ENCODE measurements at places on chromosomes 11 and 22.

GRCh38 chr22:34847072-34847471 is 218.9 kb upstream of the ISX start:
- DNase-seq, result no peak

- no peak for DNase-seq
Measured at GRCh38 chr11:121452609-121453150, at the start of gene SORL1-AS1. TSS of gene SORL1-AS1 (minus strand) at chr11:121452967.

- no peak for DNase-seq
Measured at GRCh38 chr11:72606748-72607468, 67.3 kb downstream of the PDE2A start.

GRCh38 chr11:65952052-65952521 is 6.8 kb downstream of the TSGA10IP start:
- DNase-seq, result no peak

DNA sequence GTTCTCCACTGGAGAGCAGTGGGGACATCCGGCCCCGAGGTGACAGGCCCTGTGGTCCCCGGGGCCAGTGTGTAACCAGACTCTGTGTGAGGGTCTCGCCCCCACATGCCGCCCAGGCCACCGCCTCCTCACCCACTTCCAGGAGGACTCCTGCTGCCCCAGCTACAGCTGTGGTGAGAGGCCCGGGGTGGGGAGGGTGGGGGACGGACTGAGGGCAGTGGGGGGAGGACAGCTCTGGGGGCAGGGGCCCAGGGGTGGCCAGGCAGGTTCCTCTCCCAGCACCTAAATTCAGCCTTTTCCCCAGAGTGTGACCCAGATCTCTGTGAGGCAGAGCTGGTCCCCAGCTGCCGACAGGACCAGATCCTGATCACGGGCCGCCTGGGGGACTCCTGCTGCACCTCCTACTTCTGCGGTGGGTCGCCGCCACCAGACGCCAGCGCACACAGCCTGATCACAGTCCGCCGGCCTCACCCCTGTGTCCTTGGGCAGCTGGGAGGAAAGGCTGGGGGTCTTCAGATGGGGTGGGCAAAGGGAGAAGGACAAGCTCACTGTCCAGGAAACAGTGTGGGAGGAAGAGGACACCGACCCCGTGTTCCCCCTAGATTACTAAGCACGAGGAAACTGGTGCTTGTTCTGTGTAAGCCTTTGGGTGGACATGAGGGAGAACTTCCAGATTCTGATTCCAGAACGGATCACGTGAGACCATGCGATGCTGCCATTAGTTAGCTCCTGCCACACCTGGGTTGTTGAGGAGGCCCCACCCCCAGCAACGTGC is 84.4 kb upstream of the MYOD1 start:
- no peak for DNase-seq

GRCh38 chr22:37281646-37282384 is 493 bp upstream of the CYTH4 start:
- no peak for DNase-seq

DNA sequence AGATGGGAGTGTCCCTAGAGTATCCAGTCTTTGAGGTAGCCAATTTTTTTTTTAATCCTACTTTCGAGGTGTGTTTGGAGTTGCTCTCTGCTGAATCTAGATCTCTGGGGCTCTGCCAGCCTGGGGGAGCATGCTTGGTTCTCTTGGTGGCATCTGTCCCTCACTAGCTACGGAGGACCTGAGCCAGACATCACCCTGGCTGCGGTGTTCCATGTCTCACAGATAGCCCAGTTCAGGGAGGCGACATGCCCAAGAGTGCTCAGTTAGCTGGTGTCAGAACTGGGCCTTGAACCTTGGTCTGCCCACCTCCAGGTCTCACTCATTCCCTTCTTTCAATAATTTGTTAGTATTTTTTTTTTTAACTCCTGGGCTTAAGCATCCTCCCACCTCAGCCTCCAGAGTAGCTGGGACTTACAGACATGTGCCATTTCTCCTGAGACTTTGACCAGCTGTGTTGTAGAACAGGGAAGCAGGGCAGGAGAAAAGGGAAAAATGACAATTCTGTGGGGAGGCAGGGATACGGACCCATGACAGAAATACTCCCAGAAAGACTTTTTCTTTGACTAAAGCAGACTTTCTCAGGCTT is 621 bp downstream of the HMOX1 start:
- no peak for DNase-seq

GRCh38 chr11:96160732-96161306 is 182.2 kb downstream of the MAML2 start:
- DNase-seq, result no peak

DNA sequence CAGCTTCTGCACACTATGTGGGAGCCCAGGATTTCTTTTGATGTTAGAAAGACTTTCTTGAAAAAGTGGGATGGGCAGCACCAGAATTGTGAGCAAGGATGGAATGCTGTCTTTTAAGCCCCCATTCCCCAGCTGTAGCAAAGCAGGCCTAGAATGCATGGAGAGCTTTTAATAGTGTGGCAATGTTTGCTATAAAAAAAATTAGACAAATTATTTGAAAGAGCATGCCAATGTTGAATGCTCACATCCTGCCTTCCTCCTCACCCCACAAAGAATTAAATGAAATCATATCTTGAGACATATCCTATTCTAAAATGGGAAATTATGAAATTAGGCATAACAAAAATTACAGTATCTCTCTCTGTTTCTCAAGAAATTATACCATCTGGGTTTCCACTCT is 154.7 kb downstream of the C11orf91 start:
- no peak for DNase-seq

- DNase-seq, result no peak
Measured at GRCh38 chr11:764322-765024, 12.8 kb downstream of the GATD1 start.

DNA sequence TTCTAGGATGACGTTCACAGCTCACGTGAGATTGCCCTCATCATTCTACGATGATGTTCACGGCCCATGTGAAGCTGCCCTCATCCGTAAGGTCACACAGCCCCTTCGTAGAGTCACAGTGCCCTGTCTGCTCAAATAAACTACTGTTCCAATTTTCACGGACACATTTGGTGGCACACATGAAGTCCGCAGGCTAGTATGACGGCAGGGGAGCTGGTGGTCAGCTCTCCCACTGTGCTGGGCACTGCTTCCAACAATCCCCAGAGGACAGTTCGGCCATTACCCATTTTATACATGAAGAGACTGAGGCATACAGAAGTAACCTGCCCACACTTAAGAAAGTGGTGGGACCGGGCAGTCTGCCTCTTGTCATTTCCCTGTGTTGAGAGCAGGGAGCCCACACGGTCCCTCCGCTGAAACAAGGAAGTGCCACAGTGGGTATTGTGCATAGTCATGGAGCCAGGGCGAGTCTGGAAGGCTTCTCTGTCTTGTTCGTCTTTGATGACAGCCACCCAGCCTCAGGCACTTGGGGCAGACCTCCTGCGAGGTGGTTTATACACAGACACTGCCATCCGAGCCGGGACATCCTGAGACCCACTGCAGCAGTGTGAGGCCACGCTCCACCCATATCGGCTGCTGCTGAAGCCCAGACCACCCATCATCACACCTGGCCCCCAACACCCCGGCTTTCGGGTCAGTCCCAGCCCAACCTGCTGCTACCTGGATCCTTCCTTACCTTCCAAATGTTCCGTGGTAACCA is 114.3 kb downstream of the PHF21B start:
- DNase-seq, result no peak

DNA sequence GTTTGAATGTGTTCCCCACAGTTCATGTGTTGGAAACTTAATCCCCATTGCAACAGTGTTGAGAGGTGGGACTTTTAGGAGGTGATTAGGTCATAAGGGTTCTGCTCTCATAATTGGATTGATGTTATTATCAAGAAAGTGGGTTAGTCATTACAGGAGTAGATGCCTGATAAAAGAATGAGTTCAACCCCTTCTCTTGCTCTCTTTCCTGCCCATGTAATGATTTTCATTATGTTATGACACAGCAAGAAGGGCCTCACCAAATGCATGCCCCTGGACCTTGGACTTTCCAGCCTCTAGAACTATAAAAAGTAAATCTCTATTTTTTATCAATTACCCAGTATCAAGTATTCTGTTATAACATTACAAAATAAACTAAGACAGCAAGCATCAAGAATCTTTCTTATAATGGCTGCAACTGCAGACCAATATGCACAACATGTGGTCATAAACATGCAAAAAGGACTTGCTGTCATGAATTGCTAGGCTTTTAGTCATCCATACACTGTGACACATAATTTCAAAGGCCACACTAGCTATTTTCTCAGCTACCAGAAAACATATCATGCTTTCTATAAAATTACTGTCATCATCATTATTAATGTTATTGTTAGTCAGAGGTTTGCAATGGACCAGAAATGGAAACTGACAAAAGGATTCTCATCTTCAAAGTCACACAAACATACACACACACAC is 99.9 kb upstream of the GUCY1A2 start:
- DNase-seq, result no peak

- DNase-seq, result peak; percentile 17
Measured at GRCh38 chr22:21982338-21982965, at the start of gene TOP3B. TSS of gene TOP3B (minus strand) at chr22:21982787. CDS start at chr22:21975709, 7,078 bp downstream.

GRCh38 chr11:95849087-95849825 is 59.0 kb downstream of the CEP57 start:
- DNase-seq, result no peak

DNA sequence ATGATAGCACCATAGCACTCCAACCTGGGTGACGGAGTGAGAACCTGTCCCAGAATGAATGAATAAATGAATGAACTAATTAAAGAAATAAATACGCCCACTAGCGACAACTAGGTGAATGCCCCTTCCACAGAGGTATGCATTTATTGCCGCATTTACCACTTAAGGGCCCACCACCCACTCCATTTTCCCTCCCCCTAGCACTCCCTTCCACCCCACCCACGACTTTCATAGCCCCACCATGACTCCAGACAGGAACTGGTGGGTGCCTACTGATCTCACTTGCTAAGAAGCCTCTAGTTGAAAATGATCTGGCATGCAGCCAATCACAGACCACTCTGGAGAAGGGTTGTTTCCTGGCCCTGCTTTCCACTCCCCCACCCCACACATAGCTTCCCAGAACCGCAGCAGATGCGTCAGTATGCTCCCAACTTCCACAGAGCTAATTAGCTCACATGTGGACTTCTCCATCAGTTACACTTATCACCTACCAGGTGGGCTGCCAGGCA is 167.6 kb downstream of the WT1 start:
- no peak for DNase-seq

- DNase-seq, result no peak
Measured at GRCh38 chr22:44393066-44393465, 80.3 kb upstream of the SHISAL1 start.

GRCh38 chr22:37294747-37295146 is 12.4 kb downstream of the CYTH4 start:
- DNase-seq, result no peak

DNA sequence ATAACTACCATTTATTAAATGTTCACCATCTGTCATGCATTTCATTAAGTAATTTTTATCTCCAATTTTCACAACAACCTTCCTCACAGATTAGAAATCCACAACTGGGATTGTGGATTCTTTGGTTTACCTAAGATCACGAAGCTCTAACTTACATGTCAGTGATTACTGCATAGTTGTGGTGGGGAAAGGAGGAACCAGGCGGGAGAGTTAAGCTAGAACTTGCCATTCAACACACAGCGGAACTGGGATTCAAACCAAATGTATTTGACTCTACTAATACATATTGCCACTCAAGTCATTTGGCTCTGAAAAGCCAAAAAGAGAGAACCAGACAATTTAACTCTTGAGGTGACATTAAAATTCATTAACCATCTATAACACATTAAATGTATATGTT is 10.4 kb upstream of the LAYN start:
- DNase-seq, result no peak

GRCh38 chr22:31102441-31103081 is 4.8 kb downstream of the SELENOM start:
- peak; percentile 89 for DNase-seq

DNA sequence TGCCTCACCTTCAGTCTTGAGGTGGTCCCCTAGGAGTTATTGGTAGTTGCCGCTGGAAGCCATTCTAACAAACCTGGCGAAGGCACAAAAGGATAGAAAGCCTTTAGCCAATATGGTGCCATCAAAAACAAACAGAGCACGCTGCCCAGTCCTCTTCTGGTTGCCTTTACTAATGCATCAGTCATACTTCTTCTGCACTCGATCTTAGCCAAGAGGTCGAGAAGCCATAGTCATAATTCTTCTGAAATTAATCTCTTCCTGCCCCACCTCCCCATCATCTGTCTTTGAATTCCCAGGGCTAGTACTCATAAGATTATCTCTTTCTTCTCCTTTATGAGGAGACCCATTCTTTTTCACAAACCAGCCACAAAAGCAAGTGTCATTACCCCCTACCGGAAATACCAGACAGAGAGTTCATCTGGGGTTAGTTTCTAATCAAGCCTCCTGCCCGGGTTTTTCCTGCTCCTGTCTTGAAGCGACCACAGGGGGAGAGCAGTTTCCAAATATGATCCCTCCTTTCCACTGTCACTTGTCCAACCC is 21.4 kb upstream of the EHF start:
- DNase-seq, result peak; percentile 67

- DNase-seq, result peak; percentile 2
Measured at GRCh38 chr22:40414311-40414710, 43.9 kb downstream of the SGSM3 start.

GRCh38 chr11:6640985-6641701 is 14.5 kb downstream of the DCHS1 start:
- DNase-seq, result no peak

DNA sequence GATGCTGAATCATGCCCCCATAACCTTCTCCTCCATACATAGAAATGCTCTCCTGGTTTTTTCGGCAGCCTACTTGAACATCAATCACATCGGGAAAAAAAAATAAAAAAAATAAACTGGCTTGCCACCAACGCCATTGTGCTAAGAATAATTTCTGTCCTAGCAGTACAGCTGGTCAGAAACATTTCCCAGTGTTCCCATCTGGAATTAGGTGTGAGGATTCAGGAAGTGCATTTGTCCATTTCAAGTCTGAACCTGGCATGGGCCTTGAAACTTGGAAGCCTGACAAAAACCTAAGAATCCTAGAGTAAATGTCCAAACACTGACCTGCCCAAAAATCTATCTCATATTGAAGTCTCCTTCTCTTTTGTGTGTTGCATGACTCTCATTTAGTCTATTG is 16.6 kb upstream of the NAV2 start:
- DNase-seq, result no peak

GRCh38 chr11:18696638-18697225 is 1.8 kb upstream of the TMEM86A start:
- DNase-seq, result no peak

GRCh38 chr11:28139841-28140415 is 31.7 kb downstream of the METTL15 start:
- no peak for DNase-seq

- DNase-seq, result no peak
Measured at GRCh38 chr11:130118165-130118564, 41.4 kb upstream of the ST14 start.

- no peak for DNase-seq
Measured at GRCh38 chr11:69135420-69136363, 20.0 kb upstream of the SMIM38 start.

DNA sequence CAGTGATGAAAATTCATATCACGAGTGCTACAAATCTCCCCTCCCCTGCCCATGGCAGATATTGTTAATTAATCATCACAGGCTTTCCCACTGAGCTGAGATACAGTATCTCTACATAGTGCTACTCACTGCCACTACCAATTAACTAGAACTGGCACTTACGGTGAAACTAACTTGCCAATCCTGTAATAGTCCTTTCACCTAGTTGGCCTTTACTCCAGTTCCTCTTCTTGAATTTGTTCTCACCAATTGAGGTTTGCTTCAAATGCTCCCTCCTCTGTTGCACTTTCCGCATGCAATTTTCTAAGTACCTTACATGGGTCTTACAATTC is 11.9 kb upstream of the PRRG4 start:
- no peak for DNase-seq

Data from AG09309 (cell line).